Stimulated activated CD4-positive, alpha-beta T cell treated with anti-CD3 and anti-CD28 coated beads, Interleukin-12 subunit alpha, Interleukin-12 subunit beta, amount 100 ng/mL, for 48 hours (primary cell): ENCODE measurements at places on chromosomes 5 and 9.

- DNase-seq = no peak
These were observed 438.7 kb downstream of the KDM4C start for GRCh38 chr9:7196467-7196866.

DNA sequence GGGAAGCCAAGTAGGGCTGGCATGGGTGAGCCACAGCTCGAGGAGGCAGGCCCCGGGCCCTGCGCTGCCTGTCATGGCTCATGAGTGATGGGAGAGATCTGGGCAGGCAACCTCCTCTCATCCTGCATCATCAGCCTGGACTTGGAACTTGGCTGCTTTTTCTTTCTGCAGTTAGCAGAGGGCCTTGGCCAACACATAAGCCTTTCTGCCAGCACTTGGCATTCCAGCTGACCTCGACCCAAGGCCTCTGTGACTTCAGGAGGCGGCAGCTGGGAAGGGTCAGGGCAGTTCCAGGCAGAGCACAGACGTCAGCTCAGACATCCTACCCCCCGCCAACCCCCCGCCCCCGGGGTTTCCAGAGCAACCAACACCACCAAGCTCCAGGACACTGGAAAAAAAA, 7.6 kb downstream of the S1PR3 start:
- no peak for DNase-seq

DNA sequence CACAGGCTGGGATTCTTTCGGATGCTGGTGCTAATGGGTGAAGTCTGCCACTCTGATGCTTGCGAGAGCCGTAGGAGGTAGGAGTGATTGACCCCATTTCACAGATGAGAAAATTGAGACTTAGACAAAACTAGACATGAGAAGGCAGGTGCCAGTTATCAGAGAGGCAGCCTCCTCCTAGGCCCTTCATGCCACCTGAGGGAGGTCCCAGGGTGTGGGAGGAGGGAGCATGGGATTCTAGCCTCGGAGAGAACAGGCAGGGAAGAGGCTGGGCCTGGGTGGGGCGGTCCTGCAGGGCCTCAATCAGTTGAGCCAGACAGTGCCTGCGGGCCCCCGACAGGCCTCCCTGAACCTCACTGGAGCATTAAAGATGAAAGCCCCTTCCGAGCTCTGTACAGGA, 112.4 kb downstream of the COL23A1 start:
- no peak for DNase-seq

GRCh38 chr5:90956511-90957097, 398.0 kb downstream of the ADGRV1 start:
- no peak for DNase-seq

DNA sequence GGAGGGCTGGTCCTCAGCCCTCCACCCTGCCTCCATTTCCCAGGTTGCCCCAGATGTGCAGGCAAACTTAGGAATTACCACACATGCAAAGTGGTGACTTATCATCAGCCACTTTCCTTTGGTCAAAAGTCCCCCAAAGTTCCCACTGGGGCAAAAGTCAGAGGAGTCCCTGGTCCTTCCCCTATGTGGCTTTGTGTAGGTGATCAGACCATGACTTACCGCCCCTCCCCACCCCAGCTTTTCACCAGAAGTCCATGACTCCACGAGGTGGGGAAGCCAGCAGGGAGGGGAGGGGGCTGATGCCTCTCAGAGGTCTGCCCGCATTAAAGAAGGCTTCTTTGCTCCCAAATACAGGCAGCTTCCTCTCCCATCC, 5.8 kb downstream of the TRAF1 start:
- no peak for DNase-seq
